ENCODE measurements at places on chromosomes 5 and 9.

DNA sequence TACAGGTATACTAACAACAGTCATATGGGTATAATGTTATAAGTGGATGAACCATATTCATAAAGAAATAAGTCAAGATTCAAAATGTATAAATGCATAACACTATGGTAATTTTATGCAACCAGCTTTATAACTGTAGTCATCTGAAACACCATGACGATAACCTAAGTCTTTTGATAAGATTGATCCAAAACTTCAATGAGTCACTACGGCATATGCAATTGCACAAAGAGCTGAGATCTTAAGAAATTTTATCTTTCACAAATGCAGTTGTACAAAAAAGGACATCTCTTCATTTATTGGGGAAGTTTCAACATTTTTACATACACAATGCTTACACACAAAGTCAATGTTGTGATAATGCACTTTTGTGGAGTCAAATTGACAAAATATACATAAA, 20.3 kb downstream of the FAM81B start:
- DNase-seq = no peak

DNA sequence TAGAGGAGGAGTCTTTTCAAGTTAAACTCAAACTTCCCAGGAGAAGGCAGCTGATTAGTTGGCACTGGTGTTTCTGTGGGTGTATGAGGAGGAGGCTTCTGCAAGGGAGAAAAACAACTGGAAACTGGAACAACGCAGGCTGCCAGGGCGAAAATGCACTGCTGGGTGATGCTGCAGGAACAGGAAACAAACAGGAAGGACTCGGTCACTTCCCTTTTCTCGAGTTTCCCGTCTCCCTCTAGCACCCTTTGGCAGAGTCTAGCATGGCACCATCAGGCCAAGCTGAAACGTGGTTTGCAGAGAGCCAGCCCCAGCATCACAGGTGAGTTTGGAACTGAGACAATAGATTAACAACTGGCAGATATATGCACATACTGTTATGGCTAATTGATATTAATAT, 77.5 kb upstream of the CAST start:
- no peak for DNase-seq

DNA sequence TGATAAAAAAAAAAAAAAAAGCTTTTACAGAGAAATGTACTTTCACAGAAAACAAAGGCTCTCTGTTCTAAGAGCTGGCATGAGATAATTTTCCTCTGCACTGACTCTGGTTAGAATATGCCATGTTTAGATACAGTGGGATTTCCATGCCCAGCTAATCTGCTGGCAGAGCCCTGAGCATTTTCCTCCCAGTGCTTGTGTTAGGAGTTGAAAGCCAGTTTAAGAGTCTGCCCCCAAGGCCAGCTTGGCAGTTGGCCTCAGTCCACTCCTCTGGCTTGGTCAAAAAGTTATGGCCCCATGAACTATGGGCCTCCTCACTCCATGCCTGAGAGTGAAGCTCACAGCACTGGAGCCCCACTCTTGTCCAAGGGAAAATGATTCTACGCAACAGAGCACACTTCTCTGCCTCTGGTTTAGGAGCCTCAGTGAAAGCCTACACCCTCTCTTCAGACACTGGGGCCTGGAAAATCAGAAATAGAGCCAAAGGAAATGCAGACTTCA, 21.9 kb downstream of the MOCS2 start:
- DNase-seq = no peak

- no peak for DNase-seq
These were observed 63.7 kb upstream of the ZNF622 start for GRCh38 chr5:16529306-16529705.

- DNase-seq = no peak
These were observed 117.6 kb downstream of the EFNA5 start for GRCh38 chr5:107553117-107553555.

GRCh38 chr5:161697001-161697400, 11.5 kb downstream of the GABRA6 start:
- DNase-seq = no peak

DNA sequence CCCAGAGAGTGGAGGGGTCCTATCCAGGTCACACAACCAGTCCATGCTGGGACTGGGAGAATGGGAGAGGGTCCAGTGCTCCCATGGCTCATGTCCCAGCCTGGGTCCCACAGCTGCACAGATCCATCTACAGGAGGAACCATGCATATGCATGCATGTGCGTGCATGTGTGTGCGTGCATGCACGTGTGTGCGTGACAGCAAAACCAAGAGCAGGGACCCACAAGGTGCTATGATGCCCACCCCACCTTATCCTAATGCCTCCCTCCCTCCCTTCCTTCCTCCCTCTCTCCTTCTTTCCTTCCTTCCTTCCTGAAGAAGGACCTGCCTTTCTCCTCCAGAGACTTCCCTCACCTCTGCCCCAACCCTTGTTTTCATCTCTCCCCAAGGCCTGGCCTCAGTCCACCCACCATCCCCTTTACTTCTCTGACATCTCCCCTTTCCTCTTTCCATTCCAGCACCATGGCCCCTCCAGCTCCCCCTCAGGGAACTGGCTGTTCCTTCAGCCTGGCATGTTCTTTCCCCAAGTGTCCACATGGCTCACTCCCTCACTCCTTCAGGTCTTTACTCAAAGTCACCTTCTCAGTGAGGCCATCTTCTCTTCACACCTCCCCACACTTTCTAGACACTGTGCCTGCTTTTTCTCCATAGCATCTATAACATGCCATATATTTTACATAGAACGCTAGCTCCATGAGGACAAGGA, 21.8 kb downstream of the AQP7 start:
- no peak for DNase-seq

DNA sequence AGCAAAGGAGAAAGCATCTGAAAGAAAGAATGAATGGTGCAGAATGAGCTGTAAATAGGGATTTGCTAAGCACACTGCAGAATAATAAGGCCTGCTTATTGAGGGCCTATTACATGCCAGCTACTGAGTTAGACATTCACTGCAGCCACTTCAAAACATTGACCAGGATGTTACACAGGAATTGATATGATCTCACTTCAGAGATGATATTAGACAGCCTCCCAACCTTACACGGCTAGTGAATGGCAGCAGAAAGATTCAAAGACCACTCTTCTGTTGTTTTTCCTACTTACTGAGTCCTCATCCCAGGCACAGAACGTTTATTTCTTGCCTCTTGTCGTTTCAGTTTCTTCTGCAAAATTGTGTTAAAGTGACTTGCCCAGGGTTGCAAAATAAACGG, 1209.9 kb upstream of the WWC1 start:
- DNase-seq = no peak

- no peak for DNase-seq
These were observed 368 bp downstream of the SH3TC2 start for GRCh38 chr5:149062371-149063016.

GRCh38 chr9:99678566-99678965, 143.1 kb upstream of the NR4A3 start:
- no peak for DNase-seq

- DNase-seq = no peak
These were observed 42.3 kb downstream of the ZNF883 start for GRCh38 chr9:112969730-112970129.

- no peak for DNase-seq
These were observed 726.1 kb upstream of the WWC1 start for GRCh38 chr5:167565189-167565954.

- no peak for DNase-seq
These were observed 25.2 kb downstream of the SKP2 start for GRCh38 chr5:36177154-36177553.

GRCh38 chr9:33297432-33297831, 7.1 kb downstream of the NFX1 start:
- no peak for DNase-seq

DNA sequence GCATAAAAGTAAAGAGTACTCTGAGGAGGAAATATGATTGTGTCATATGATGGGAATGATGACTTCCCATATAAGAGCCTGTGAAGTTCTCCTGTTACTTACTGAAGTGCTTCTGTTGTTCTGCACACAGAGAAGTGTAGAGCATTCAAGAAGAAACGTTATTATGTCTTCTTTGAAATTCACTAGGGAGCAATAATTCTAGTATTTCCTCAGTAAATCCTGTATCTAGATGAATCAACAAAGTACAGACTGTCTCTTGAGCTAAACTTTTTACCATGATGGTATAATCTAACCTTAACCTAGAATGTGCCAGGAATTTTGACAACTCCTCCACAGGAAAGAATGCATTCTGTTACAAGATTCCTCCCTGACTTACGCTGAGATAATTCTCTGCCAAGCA, 18.9 kb upstream of the GHR start:
- DNase-seq = no peak

GRCh38 chr9:15357050-15357653, 50.1 kb upstream of the TTC39B start:
- peak; percentile 18 for DNase-seq

- no peak for DNase-seq
These were observed 325.3 kb upstream of the GRAMD2B start for GRCh38 chr5:126097876-126098275.

- no peak for DNase-seq
These were observed 23.4 kb downstream of the LARP1 start for GRCh38 chr5:154778534-154778933.

DNA sequence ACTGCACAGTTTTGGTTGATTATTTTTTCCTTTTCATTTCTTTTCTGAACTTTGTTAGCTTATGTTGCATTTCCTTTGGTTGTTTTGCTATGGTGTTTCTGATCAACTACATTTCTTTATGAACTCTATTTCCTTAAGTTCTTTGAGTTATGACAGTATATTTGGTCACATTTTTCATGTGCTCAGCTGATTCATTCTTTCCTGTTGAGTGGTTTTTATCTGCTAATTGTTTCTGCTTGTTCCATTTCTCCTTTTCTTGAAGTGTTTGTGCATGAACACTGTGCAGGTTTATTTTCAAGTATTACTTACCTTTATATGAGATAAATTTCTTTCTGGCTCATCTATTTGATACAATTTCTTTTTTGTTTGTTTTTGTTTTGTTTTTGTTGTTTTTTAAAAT, 50.9 kb upstream of the MACIR start:
- DNase-seq = no peak
